Prostate gland (tissue), 2 donors: ENCODE measurements at places on chromosomes 2 and 18. TPM values are rescaled to one million over a fixed set of nuclear protein-coding genes. Genes with fewer than 3 reads are reported as not detected.

DNA sequence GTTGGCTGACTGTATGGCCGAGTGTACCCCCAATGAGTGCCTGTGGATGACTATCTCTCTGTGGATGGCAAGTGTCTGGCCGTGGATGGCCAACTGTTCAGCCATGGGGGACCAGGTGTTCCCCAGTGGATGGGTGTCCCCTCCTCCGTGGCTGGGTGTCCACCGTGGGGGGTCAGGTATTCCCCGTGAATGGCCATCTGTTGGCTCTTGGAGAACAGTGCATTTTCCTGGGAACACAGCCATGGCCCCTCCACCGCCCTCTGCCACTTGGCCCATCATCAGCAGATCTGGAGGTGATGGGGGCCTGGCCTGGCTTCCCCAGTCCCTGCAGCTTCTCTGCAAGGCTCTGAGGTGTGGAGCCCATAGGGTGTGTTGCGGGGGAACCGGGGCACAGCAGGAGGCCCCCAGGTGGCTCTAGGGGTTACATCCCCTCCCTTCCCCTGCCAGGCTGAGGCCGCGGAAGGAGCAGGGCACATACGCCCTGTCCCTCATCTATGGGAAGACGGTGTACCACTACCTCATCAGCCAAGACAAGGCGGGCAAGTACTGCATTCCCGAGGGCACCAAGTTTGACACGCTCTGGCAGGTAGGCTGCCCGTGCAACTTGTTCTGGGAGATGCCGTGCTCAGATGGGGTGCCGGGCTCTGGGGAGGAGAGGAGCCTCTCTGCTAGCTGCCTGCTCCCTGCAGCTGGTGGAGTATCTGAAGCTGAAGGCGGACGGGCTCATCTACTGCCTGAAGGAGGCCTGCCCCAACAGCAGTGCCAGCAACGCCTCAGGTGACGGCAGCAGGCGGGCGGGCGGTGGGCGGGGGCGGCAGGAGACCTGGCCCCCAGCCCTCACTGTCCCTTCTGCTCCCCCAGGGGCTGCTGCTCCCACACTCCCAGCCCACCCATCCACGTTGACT lies 19.3 kb downstream of the ZAP70 start:
- no peak overlapping the region for H3K27ac ChIP-seq
- no peaks in the 10 kb centered on the region for H3K27me3 ChIP-seq
- H3K36me3 ChIP-seq, result no peaks in the 10 kb centered on the region
- no peak overlapping the region for H3K4me3 ChIP-seq
- no peaks in the 10 kb centered on the region for H3K4me1 ChIP-seq

- H3K27me3 ChIP-seq, result no peaks in the 10 kb centered on the region
- no peaks in the 10 kb centered on the region for H3K4me1 ChIP-seq
- H3K27ac ChIP-seq, result no peak overlapping the region
- no peak for DNase-seq
Measured at GRCh38 chr18:75551071-75551470, 123.6 kb upstream of the SMIM21 start.

DNA sequence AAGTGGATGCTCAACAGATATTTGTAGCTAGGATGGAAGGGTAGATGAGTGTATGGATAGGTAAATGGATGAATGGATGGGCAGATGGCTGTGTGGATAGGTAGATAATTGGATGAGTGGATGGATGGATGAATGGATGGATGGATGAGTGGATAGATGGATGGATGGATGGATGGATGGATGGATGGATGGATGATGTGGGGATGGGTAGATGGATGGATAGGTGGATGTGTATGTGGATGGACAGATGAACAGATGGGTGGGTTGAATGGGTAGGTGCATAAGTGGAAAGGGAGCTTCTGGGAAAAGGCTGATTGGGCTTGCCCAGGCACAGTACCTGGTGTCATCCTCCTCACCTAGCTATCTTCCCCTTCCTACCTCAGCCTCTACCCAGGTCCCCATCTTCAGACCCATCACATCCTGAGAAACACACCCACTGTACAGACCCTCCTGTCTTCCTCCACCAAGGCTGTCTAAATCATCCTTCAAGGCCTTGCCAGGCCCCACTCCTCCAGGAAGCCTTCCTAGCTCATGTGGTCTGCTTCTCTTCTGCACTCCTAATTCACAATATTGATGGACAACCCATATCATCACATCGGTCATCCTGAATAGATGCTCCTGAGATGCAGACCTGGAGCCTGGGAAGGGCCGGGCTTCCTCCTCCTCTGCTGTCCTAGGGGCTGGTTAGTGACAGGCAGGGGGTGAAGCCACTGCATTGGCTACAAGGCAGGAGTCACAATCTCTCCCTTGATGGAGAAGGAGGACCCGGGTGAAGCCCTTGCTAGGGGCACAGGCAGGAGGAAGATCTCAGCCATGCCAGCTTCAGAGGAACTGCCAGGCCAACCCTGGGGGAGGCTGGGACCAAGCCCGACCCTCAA lies 49.4 kb downstream of the SMAD7 start:
- H3K27ac ChIP-seq, result peak overlapping the region; percentile 63
- no peaks in the 10 kb centered on the region for H3K36me3 ChIP-seq
- no peaks in the 10 kb centered on the region for H3K27me3 ChIP-seq
- H3K4me1 ChIP-seq, result no peaks in the 10 kb centered on the region

GRCh38 chr2:235595422-235596010 lies 101.7 kb downstream of the AGAP1 start:
- H3K27ac ChIP-seq, result no peak overlapping the region
- no peaks in the 10 kb centered on the region for H3K36me3 ChIP-seq
- DNase-seq, result peak; percentile 53
- no peaks in the 10 kb centered on the region for H3K4me1 ChIP-seq

DNA sequence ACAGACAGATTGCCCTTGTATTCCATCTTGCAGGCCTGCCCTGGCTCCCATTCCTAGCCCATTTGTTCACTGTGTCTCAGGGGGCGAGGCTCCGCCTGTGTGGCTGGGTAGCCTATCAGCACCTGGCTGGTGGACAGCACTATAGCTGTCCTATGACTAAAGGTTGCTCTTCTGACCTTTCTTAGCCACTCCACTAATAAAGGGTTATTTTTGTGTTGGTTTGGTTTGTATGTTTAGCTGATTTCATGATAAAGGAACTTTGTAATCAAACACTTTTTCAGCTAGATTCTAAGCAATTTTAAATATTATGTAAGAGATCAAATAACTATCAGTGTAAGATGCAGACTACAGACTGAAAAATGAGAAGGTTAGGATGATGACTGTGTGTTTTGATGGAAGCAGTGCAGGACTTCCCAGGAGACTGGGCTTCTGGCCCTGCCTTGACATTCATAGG lies 72.2 kb downstream of the CRIM1 start:
- H3K27me3 ChIP-seq, result no peaks in the 10 kb centered on the region
- no peak for DNase-seq
- H3K27ac ChIP-seq, result no peak overlapping the region
- peaks cover 2% of the 10 kb centered on the region for H3K4me1 ChIP-seq

Gene CPO
- total RNA-seq, result not detected

Gene GATA6
- 9.8 TPM for total RNA-seq
